ENCODE measurements at places on chromosomes 3 and 15. TPM values are rescaled to one million over a fixed set of nuclear protein-coding genes. Genes with fewer than 3 reads are reported as not detected.

CLDN1 gene
- 1.4 TPM for total RNA-seq

TRIM42 gene
- total RNA-seq = not detected

DPPA2 gene
- not detected for total RNA-seq

GRCh38 chr3:127092776-127093175 is 100.2 kb upstream of the PRR23E start:
- no peak for DNase-seq

GRCh38 chr3:54951405-54951804 is 23.5 kb upstream of the LRTM1 start:
- DNase-seq = no peak

DNA sequence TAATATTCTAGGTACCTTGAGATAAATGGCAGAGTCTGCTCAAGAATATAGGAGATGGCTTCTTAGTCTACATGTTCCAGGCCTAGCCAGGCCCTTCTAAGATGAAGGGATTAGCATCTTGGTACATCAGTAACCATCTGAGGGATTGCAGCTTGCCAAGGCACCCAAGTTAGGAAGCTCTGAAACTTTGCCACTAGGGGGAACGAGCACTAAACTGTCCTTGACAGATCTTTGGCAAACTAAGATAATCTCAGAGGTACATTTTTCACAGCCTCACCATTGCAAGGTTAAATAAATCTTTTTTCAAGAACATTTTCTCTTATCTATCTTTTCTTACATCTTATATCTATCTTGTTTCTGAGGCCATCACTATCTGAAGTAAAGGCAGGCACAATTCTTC is 351.2 kb downstream of the RAP2B start:
- no peak for DNase-seq
